GM12878 (cell line): ENCODE measurements at places on chromosomes 2 and 18.

- DNase-seq, result no peak
These were observed 2.4 kb upstream of the MTA3 start for GRCh38 chr2:42566025-42566424.

DNA sequence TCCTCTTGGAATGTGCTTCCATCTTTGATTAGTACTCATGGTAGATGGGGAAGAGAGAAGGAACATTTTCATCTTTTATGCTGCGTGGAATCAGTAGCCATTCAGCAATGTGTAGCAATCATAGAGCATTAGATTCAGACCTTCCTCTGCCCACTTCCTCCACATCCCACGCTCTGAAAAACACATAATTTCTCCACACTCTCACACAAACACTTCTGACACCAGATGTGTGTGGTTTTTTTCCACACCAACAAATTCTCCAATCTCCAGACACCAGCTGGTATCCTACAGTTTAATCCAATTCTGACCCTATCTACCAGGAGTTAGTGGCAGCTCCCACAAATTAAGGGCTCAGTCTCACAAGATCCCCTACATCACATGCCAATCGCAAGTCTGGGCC, 103.3 kb downstream of the AOX1 start:
- DNase-seq, result no peak

- DNase-seq, result no peak
These were observed 214.9 kb downstream of the DSEL start for GRCh38 chr18:67301592-67301991.

- no peak for DNase-seq
These were observed 47.1 kb downstream of the COPS8 start for GRCh38 chr2:237132799-237133198.

- no peak for DNase-seq
These were observed 30.6 kb downstream of the SDC1 start for GRCh38 chr2:20194097-20195015.
